ENCODE measurements at places on chromosomes 7 and 10.
A peak's percentile ranks its signal among the peaks of the same experiment; 100 is the strongest.

GRCh38 chr7:40303996-40304395 lies 169.2 kb downstream of the SUGCT start:
- DNase-seq, result no peak

DNA sequence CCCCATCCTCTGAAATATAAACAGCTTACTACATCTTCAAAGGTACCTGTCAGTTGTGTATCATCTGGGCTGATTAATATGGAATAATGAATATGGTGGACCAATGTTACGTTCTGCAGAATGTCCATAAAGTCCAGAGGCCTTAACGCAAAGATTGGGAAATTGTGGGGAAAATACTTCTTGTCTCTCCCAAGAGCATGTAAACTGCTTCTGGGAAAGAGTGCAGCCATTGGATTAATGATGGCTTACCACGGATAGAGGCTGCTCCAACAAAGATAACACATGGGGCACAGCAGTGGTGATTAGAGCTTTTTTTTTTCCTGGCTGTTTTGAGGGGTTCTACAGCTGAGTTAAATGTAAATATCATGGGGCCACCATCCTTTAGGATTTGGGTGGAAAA lies 340.4 kb upstream of the AKR1E2 start:
- DNase-seq, result no peak

GRCh38 chr7:98294798-98295382 lies 13.4 kb downstream of the BRI3 start:
- DNase-seq, result no peak

DNA sequence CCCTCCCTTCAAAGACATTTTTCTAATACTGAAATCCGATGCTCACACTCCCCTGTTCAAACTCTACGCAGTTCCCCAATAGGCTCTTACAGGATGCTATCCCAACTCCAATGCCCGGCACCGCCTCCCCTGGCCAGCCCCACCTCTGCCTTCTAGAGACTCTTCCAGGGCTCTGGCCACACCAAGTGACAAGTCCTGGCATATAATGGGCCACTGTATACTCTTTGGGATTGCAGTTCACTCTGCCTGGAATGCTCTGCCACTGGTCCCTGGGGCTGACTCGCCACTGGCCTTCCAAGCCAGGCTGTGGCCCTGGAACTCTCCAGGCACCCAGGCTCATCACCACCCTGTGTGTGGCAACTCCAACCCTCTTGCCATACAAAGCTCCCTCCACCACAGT lies 3.1 kb upstream of the BRI3 start:
- DNase-seq, result no peak

GRCh38 chr7:26618449-26618848 lies 245.9 kb downstream of the SKAP2 start:
- no peak for DNase-seq

- DNase-seq, result peak; percentile 83
These were observed 16.9 kb downstream of the TCAF1 start for GRCh38 chr7:143884969-143885559.

GRCh38 chr7:112118581-112119566 lies 87.3 kb downstream of the DOCK4 start:
- DNase-seq, result no peak

DNA sequence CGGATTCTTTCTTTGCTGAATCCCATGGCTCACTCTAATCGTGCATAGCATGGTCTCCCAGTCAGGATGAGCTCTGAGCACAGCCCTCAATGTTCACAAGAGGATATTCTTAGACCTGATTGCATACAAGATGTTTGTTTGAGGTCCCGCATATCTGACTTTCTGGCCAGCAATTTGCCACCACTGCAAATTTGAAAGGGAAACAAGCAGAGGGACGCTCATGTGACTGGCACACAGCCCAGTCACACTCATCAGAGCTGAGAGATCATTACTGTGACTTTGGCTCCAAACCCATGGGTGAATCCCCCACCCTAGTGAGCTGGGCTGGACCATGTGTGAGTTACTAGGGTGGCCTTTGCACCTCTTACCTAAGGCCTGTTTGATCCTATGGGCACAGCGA lies 9.9 kb downstream of the TAS2R41 start:
- DNase-seq, result no peak

GRCh38 chr7:70360557-70360956 lies 762.3 kb downstream of the AUTS2 start:
- DNase-seq, result no peak

DNA sequence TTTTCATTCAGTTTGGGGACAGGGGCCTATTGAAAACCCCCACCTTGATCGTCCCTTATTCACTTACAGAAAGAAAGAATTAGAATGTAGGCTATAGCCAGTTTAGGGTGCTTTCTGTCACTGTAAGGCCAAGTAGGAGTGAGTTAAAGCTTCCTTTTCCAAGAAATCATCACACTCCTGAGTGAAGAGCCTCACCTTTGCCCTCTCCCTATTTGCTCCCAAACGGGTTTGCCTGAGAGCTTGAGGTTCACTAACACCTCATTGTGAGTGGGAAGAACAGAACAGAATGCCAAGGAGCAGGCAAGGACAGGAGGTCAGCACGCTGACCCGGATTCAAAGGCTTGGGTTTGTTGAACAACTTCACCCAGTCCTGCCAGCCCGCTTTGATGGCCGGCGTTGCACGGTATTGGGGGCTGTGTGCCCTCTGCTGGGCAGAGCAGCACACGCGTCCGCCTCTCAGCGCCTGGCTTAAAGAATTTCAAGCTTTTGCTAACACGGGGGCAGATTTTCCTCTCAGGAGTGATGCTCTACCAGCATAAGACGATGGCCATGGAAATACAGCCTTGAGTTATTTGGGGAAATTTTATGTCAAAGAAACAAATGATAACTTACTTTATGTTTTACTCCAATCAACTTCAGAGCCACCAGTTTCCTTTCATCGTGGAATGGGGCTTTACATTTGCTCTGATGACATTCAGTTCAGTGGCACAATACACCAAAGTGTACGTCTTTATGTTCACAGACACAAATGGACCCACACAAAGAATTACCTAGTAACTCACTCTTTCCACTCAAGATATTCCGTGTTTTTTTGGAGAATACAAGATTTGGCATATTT lies 470.0 kb downstream of the SUGCT start:
- DNase-seq, result peak; percentile 32

DNA sequence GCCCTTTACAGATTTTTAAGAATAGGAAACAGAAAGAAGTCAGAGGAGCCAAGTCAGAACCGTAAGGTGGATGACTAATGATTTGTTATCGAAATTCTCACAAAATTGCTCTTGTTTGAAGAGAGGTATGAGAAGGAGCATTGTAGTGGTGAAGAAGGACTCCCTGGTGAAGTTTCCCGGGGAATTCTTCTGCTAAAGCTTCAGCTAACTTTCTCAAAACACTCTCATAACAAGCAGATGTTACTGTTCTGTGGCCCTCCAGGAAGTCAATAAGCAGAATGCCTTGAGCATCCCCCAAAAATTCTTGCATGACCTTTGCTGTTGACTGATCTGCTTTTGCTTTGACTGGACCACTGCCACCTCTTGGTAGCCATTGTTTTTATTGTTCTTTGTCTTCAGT lies 152.9 kb downstream of the HGF start:
- DNase-seq, result no peak

- no peak for DNase-seq
These were observed 46.5 kb downstream of the INPP5F start for GRCh38 chr10:119772334-119772733.

- no peak for DNase-seq
These were observed 34.5 kb downstream of the CREB3L2 start for GRCh38 chr7:137967143-137968018.

DNA sequence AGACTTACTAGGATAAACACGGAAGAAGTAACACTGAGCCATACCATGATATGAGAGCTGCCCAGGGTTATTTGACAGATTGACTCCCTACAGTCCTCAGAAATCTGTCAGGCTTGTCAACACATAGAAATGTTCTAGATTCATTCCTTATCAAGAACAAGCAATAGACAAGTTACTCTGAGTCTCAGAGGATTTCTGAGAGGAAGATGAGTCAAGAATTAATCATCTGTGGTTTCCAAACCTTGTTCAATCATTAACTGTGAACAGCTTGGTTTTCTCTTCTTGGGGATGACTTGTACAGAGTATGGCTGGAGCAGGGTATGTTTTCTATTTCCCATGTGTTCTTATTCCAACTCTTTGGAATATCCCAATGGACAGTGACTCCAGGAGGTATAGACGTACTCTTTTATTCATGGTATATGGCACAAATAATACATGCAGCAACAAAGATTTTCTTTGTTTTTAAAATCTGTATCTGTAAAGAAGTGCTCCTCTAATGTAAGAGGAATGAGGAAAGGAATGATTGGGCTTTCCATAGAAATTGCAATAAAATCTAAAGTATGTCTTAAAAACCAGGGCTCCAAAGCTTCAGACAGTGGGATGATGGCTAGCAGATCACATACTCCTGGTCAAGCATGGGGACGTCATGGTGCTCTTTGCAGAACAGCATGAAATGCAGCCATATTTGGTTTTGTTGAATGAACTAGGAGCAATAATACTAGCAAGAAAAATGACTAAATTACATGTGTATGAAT lies 11.9 kb upstream of the SFR1 start:
- DNase-seq, result no peak

DNA sequence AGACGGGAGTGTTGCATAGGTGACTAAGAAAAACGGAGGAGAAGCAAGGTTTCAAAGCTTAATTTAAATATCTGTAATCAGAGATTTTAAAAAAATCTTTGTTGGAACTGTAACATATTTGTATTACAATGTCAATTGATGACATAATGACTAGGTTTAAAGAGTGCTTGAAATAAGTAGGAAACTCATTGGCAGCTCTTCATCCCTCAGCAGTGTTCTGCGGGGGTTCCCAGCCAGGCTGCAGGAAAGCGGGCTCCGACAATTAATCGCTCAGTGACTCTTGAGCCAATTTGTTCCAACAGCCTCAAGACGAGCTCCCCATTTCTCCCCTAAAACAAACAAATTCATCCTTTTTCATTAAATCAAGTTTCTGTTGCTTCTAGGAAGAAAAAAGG lies 22.6 kb downstream of the CPXM2 start:
- no peak for DNase-seq

DNA sequence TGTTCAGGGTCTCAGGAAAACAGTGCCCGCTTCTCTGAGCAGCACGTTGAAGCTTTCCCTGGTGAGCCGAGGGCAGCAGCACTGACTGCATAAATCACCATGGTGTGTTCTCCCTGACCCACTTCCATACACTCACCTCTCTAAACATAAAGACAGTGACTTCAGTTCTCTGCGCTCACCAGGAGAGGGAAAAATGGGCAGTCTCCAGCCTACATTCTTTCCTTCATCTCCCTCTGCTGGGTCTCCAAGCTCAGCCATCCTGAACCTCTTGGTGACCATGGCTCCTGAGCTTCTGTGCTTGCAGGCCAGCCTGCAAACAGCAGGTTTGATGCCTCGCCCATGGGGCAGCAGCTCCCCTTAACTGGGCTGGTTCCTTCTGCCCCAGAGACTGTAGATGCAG lies 236.6 kb upstream of the ZNF32 start:
- no peak for DNase-seq

DNA sequence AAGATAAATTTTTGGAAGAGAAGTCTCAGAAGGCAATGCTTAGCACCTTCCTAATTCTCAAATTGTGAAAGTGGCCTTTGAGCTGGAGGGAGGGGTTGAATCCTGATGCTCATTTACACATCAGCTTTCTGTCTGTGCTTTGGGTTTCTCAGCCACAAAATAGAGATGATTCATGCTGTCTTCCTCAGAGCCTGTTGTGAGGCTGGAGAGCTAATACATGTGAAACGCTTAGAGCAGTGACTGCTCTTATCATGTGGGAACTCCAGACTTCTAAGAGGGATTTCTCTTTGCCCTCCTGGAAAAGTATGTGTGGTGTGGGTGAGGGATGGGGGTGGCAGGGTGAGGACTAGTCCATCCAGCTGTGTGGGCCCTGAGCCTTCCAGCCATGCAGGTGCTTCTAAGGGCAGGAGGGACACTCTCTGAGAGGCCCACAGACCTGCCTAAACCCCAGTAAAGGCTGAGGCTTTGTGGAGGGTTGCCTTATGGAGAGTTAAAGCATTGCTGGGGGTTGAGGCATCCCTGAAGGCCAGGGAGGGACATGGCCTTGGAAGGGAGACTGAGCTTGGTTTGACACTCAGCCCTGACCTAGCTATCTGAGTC lies 4.8 kb upstream of the EVX1 start:
- no peak for DNase-seq

- no peak for DNase-seq
These were observed 102.1 kb upstream of the ABCB5 start for GRCh38 chr7:20513341-20513740.

- DNase-seq, result no peak
These were observed 223.3 kb upstream of the NFE2L3 start for GRCh38 chr7:25928549-25929330.

GRCh38 chr7:23357190-23358093 lies 58.3 kb downstream of the MALSU1 start:
- DNase-seq, result no peak

GRCh38 chr7:43758822-43759683 lies 573 bp downstream of the BLVRA start:
- no peak for DNase-seq

GRCh38 chr10:116247691-116248090 lies 25.3 kb downstream of the GFRA1 start:
- DNase-seq, result no peak

GRCh38 chr7:152617056-152617455 lies 58.9 kb downstream of the XRCC2 start:
- DNase-seq, result no peak

DNA sequence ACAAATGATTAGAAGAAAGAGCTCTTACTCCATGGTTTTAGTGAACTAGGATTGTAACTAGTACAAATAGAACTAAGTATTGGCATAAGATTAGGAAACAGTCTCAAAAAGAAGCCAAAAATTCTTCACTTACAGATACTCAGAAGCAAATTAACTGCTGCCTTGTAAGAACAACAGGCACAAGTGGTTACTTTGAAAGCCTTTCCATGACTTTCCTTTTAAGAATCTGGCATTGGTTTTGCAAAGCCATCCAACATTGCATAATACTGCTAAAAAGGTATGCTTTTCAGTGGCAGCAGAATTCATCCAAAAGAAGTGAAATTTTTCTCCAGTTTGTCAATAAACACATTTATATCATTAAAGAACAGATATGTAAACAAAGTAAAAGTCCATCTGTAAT lies 126.8 kb upstream of the ODAD2 start:
- no peak for DNase-seq

DNA sequence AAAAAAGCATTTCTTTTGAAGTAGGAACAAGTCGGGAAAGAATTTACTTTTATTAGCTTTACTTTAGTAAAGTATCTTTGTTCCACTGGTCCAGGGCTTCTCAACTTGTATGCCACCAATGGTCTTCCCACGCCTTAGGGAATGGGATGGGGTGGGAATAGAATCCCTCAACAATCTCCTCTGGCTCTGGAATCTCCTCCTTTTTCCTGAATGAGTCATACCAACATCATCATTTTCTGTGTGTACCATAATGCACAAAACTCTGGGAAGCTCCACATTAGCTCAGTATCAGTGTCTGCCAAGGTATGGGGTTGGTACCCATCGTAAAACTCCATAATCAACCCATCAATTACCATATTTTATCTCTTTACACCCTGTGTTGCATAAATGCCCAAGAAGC lies 159.4 kb upstream of the BMPER start:
- DNase-seq, result no peak

Measured in left kidney (tissue), 8 donors.